Neural progenitor cell (in vitro differentiated cells): ENCODE measurements at places on chromosomes 11 and 22. TPM values are rescaled to one million over a fixed set of nuclear protein-coding genes. Genes with fewer than 3 reads are reported as not detected.

GRCh38 chr11:112627588-112628045, 333.6 kb upstream of the NCAM1 start:
- no peak for DNase-seq
- H3K27me3 ChIP-seq = no peaks in the 10 kb centered on the region
- no peak overlapping the region for H3K4me3 ChIP-seq
- H3K27ac ChIP-seq = no peak overlapping the region

DNA sequence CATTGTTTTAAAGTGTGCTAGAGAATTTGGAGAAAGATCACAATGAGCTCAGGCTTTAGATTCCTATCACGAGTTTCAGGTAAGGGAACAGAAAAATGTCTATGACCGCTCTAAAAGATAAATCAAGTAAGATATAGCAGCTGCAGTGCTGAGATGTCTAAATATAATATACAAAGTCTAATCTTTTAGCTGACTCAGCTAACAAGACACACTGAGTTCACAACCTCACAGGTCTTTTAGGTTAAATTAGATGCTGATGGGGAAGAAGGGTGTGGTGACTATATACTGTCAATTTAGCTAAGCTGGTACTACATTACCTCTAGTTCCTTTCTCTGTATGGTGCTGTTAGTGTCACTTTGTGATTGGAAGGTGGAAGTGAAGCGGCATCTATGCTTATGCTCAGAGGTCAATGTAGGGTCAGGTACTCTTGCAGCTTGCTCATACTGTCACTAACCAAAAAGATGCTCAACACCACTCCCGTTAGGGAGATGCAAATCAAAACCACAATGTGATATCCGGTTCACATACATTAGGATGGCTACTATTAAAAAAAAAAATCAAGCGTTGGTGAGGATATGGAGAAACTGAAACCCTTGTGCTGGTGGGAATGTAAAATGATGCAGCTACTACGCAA, 283.5 kb downstream of the SWAP70 start:
- no peaks in the 10 kb centered on the region for H3K36me3 ChIP-seq
- H3K4me3 ChIP-seq = no peak overlapping the region
- H3K27me3 ChIP-seq = no peaks in the 10 kb centered on the region
- no peak overlapping the region for H3K27ac ChIP-seq

DNA sequence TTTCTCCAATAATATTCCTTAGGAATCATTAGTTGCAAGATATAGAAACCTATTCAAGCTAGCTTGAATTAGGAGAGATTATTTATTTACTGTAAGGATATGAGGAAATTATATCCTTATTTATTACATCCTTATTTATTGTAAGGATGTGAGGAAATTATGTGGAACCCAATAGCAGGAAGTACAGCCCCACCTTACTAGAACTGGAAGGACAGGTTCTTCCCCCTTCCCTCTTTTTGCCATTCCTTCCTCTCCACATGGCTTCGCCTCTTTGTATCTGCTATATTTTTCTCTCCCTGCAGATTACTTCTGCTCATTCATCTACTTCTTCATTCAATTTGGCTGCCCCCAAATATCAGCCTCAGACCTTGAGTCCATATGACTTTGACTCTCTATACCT, 49.5 kb upstream of the B3GNT6 start:
- no peaks in the 10 kb centered on the region for H3K27me3 ChIP-seq
- no peaks in the 10 kb centered on the region for H3K4me1 ChIP-seq
- H3K4me3 ChIP-seq = no peak overlapping the region
- no peak overlapping the region for H3K27ac ChIP-seq
- no peak for DNase-seq

- H3K27me3 ChIP-seq = no peaks in the 10 kb centered on the region
- DNase-seq = no peak
- no peaks in the 10 kb centered on the region for H3K4me1 ChIP-seq
- H3K4me3 ChIP-seq = no peak overlapping the region
- H3K36me3 ChIP-seq = peaks cover 30% of the 10 kb centered on the region
Measured at GRCh38 chr22:30979932-30980331, 10.9 kb downstream of the TUG1 start.

- H3K27me3 ChIP-seq = peaks cover 100% of the 10 kb centered on the region
- no peaks in the 10 kb centered on the region for H3K36me3 ChIP-seq
- H3K27ac ChIP-seq = no peak overlapping the region
- peaks cover 17% of the 10 kb centered on the region for H3K4me1 ChIP-seq
Measured at GRCh38 chr11:64294774-64295173, 3.7 kb downstream of the KCNK4 start.

DNA sequence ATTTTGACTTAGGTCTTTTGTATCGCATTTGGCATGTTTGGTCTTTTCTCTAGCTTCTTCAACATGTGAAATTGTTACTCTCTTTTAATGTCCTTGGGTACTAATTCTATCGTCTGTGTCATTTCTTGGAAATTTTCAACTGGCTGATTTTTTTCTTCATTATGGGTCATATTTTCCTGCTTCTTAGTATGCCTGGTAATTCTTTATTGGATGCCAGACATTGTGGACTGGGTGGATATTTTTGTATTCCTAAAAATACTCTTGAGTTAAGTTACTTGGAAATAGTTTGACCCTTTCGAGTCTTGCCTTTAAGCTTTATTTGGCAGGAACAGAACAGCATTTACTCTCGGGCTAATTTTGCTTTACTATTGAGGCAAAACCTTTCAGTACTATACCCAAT, 140.1 kb downstream of the ETS1 start:
- H3K27me3 ChIP-seq = no peaks in the 10 kb centered on the region
- H3K4me1 ChIP-seq = peaks cover 4% of the 10 kb centered on the region
- no peak for DNase-seq
- no peak overlapping the region for H3K27ac ChIP-seq
- H3K36me3 ChIP-seq = no peaks in the 10 kb centered on the region

The OR4C6 gene
- total RNA-seq = not detected in 2 replicates

DNA sequence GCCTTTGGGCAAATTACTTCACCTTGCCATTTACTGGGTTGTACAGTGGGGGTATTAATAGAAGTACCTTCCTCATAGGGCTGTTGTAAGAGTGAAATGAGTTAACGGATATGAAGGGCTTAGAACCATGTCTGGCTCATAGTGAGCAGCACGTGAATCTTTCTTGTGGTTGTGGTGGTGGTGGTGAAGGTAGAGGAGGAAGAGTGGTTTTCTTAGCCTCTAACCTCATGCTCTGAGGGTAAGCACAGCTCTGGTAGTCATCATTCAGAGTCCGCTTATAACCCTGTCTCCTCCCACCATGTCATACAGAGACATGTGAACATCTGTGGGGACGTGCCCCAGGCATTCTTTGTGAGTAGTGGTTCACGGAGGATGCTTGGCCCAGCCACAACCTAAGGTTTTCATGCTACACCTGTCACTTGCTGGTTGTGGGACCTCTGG, 43.6 kb downstream of the TEAD1 start:
- peaks cover 66% of the 10 kb centered on the region for H3K4me1 ChIP-seq
- H3K36me3 ChIP-seq = no peaks in the 10 kb centered on the region

GRCh38 chr11:111443640-111444039, 64.6 kb upstream of the POU2AF1 start:
- H3K27me3 ChIP-seq = no peaks in the 10 kb centered on the region
- H3K27ac ChIP-seq = no peak overlapping the region
- no peak overlapping the region for H3K4me3 ChIP-seq
- peaks cover 7% of the 10 kb centered on the region for H3K4me1 ChIP-seq
- DNase-seq = no peak
- H3K36me3 ChIP-seq = no peaks in the 10 kb centered on the region

DNA sequence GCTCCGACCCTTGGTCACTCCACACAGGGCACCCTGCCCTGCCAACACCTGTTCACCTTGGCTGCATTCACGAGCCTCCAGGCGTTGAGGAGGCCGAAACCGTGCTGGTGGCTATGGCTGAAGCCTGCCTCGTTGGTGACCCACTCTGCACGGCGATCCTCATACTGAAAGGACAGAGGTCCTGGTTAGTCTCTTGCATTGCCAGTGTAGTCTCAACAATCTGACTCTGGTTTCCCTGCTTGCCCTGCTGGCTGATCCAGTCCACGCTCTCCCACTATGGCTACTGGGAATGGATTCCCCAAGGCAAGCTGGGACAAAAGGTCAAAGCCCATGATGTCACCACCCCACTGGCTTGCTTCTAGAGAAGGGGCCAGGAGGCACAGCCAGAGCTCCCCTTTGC, 12.9 kb downstream of the PCSK7 start:
- DNase-seq = no peak
- H3K4me1 ChIP-seq = peaks cover 8% of the 10 kb centered on the region
- no peaks in the 10 kb centered on the region for H3K36me3 ChIP-seq
- H3K27me3 ChIP-seq = no peaks in the 10 kb centered on the region
- no peak overlapping the region for H3K4me3 ChIP-seq
- no peak overlapping the region for H3K27ac ChIP-seq

The KREMEN1 gene
- 1.4 and 1.9 TPM in 2 replicates for total RNA-seq

GRCh38 chr11:44852159-44852747, 98.4 kb downstream of the TP53I11 start:
- DNase-seq = no peak
- no peaks in the 10 kb centered on the region for H3K27me3 ChIP-seq
- H3K4me3 ChIP-seq = no peak overlapping the region
- peaks cover 53% of the 10 kb centered on the region for H3K4me1 ChIP-seq
- H3K27ac ChIP-seq = no peak overlapping the region

The LRRC75B gene
- 8.2 and 19.0 TPM in 2 replicates for total RNA-seq

DNA sequence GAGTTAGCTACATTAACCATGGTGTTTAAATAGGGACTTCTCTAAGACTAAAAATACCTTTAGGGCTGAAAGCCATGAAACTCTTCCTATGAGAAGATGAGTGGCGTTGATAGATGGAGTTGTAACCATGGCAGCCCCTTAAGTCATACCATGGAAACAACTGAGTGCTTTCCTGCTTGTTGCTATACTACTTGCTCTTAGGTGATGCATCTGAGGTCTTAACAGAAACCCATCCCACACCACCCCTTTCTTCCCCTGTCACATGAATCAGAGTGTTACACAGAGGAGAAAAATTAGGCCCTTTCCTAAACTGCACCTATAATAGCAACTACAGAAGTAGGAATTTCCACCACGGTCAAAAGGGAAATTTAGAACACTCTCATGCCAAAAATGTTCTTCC, 64.3 kb upstream of the ZC3H12C start:
- no peak overlapping the region for H3K4me3 ChIP-seq
- DNase-seq = no peak
- no peaks in the 10 kb centered on the region for H3K27me3 ChIP-seq
- H3K36me3 ChIP-seq = no peaks in the 10 kb centered on the region
- H3K27ac ChIP-seq = no peak overlapping the region

The KLHL35 gene
- total RNA-seq = 1.2 and 1.5 TPM in 2 replicates

DNA sequence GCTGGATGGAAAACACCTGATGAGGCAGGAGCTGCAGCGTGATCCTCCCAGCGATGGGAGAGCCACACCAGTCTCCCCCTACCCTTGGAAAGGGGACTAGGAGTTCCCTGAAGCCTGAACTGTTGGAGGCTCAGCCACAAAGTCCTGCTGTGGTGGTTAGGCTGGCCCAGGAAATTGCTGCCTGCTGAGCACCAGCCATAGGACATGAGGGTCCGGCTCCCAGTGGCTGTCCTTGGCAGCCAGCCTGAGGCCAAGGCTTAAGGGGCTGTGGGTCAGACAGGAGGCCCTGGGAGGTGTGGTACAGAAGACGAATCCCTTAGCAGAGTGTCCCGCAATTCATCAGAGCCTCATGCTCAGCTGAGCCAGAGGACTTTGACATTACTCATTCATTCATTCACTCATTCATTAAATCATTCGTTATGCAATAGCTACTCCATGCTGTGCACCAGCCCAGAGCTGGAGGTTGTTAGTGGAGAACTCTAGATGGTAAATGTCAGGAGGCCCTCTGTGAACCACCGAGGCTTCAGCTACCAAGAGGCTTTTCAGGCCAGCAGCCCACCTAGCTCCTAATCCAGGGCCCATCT, 14.4 kb upstream of the SEC14L4 start:
- no peak overlapping the region for H3K27ac ChIP-seq
- H3K4me1 ChIP-seq = no peaks in the 10 kb centered on the region
- H3K36me3 ChIP-seq = no peaks in the 10 kb centered on the region
- no peak for DNase-seq
- H3K4me3 ChIP-seq = no peak overlapping the region

The ZP1 gene
- total RNA-seq = not detected in 2 replicates

- no peak for DNase-seq
- H3K4me1 ChIP-seq = peaks cover 5% of the 10 kb centered on the region
- no peaks in the 10 kb centered on the region for H3K27me3 ChIP-seq
- H3K27ac ChIP-seq = no peak overlapping the region
- no peaks in the 10 kb centered on the region for H3K36me3 ChIP-seq
Measured at GRCh38 chr11:78256962-78257361, 68.2 kb downstream of the USP35 start.

The FGF19 gene
- 0.09 TPM in 1 of 2 replicates, not detected in the other for total RNA-seq

DNA sequence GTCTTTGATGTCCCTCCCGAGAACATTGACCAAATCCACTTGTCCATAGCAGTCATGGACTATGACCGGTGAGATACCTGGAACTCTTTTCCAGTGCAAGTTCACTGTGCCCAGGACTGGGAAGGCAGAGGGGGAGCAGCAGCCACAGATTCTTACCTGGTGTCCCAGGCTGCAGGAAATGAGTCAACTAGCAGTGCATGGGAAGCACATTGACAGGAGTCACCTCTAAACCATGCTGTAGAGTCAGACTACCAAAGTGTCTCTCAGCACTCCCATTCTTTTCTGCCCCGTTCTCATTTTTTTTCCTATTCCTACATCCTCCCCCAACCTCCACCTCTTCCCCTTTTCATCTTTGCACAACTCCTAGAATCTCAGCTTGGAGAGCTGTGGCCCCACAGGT, 67.2 kb upstream of the OLFML1 start:
- no peak for DNase-seq
- H3K4me1 ChIP-seq = peaks cover 16% of the 10 kb centered on the region
- no peak overlapping the region for H3K27ac ChIP-seq
- H3K27me3 ChIP-seq = no peaks in the 10 kb centered on the region
- no peaks in the 10 kb centered on the region for H3K36me3 ChIP-seq

The TSSK2 gene
- total RNA-seq = not detected in 2 replicates

DNA sequence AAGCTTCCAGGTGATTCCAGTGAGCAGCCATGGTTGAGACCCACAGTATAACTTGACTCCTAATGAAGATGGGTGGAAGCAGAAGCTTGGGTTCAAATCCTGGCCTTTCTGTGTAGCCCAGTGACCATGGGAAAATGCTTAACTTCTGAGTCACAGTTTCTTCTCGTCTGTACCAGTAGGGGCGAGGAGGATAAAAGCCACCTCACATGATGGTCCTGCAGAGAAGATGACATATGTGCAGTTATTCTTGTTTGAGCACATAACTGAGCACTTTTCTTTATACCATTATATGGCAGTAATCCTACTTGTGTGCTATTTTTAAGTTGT, 4.9 kb downstream of the TMEM109 start:
- no peaks in the 10 kb centered on the region for H3K27me3 ChIP-seq
- H3K27ac ChIP-seq = no peak overlapping the region
- no peak overlapping the region for H3K4me3 ChIP-seq
- H3K4me1 ChIP-seq = peaks cover 6% of the 10 kb centered on the region
- H3K36me3 ChIP-seq = no peaks in the 10 kb centered on the region

The VSTM5 gene
- 0.25 and 0.37 TPM in 2 replicates for total RNA-seq

The DGCR2 gene
- 20.6 and 50.9 TPM in 2 replicates for total RNA-seq

The ALKBH3 gene
- total RNA-seq = 21.7 and 37.4 TPM in 2 replicates

DNA sequence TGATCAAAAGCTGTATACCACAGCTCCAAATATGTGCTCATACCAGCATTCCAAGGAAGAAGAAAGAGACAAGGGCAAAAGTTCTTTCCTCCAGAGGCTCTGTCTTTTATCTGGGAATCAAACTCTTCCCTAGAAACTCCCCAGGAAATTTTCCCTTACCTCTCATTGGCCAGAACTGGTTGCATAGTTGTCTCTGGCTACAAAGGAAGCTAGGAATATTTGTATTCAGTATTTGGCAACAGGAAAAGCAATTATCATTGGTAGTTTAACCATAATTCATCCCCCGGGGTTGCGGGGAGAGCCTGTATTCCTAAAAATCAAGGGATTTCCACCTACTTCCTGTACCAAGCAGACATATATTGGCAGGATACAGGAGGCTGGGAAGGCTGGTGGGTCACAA, 10.5 kb upstream of the ZFTA start:
- H3K27ac ChIP-seq = no peak overlapping the region
- no peaks in the 10 kb centered on the region for H3K36me3 ChIP-seq
- H3K4me3 ChIP-seq = no peak overlapping the region
- no peak for DNase-seq
